Transverse colon (tissue), 4 donors: ENCODE measurements at places on chromosomes 1 and 21.

GRCh38 chr21:31233711-31234110 lies 110.3 kb downstream of the TIAM1 start:
- DNase-seq, result no peak

- peak; percentile 86 for DNase-seq
These were observed 32.3 kb downstream of the SLC9A1 start for GRCh38 chr1:27122652-27123051.

DNA sequence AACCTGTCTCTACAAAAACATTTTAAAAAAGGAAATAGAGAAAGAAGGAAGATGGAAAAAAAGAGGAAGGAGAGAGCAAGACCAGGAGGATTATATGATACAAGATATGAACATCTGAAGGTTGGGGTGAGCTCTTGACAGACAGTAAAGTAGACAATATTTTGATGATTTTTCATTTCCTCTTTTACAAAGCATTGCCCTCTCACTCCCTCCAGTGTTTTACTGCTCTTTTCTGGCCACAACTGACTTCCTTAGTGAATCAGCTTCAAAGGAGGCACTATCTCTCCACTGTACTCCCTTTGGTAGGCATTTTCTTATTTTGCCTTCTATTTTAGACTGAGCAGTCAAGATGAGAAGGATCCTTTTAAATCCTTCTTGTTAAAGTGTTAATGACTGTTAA lies 296.7 kb downstream of the KCTD3 start:
- DNase-seq, result no peak

- DNase-seq, result no peak
These were observed 53.5 kb downstream of the RRAGC start for GRCh38 chr1:38806090-38806489.

- no peak for DNase-seq
These were observed 108.7 kb downstream of the RGL1 start for GRCh38 chr1:183913567-183913993.

GRCh38 chr1:20137055-20137454 lies 2.1 kb upstream of the PLA2G2F start:
- no peak for DNase-seq

GRCh38 chr1:156050376-156050775 lies 3.2 kb downstream of the UBQLN4 start:
- DNase-seq, result no peak

- no peak for DNase-seq
These were observed 19.7 kb upstream of the KCNC4 start for GRCh38 chr1:110190282-110190929.

DNA sequence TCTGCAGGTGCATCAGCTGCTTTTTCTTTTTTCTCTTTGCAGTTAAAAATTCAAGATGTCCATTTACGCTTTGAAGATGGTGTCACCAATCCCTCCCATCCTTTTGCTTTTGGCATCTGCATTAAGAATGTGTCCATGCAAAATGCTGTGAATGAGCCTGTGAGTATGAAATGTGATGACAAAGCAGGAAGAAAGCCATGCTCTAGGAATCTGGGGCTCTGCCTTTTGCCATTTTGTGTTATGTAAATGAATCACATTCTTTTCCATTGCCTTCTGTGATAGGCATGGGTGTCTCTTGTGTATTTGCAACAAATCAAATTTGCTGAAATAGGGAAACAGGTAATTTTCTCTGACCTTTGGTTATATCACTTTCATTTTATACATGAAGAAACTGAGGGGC lies 19.4 kb downstream of the VPS13D start:
- DNase-seq, result no peak

GRCh38 chr21:37932936-37933335 lies 16.7 kb upstream of the KCNJ6 start:
- DNase-seq, result no peak

GRCh38 chr1:37471345-37472231 lies 2.8 kb upstream of the ZC3H12A start:
- peak; percentile 84 for DNase-seq

GRCh38 chr21:43593078-43593477 lies 66.2 kb downstream of the HSF2BP start:
- no peak for DNase-seq

- no peak for DNase-seq
These were observed 128.2 kb downstream of the NFIA start for GRCh38 chr1:61210435-61211154.

DNA sequence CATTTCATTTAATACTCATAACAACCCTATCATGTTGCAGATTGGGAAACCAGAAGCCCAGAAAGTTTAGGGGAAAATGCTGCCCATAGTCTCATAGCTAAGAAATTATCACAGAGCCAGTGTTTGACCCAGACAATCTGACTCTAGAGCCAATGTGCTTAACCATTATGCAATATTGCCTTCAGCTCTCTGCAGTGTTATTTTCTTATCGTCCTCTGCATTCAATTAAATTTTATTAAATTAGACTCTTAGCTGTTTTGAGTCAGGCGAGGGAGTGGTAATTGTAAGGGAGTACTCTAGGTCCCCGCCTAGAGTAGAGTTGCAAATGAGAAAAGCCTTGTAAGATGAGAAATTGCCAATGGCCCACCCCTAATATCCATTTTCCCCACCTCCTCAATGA lies 191.1 kb downstream of the TTLL7 start:
- DNase-seq, result no peak

GRCh38 chr1:205325334-205325884 lies 3.9 kb upstream of the NUAK2 start:
- DNase-seq, result peak; percentile 75

GRCh38 chr1:189821833-189822232 lies 655.8 kb downstream of the BRINP3 start:
- DNase-seq, result no peak

DNA sequence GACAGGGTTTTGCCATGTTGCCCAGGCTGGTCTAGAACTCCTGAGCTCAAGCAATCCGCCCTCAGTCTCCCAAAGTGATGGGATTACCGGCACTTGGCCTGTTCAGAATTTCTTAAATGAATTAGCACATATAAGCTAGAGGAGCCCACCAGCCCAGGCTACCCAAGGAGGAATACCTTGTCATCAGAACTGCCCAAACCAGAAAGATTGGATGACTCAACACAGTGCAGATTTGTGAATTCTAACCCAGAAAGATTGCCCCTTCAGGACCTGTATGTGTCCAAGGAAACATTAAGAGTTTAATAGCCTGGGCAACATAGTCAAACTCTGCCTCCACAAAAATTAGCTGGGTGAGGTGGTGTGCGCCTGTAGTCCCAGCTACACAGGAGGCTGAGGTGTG lies 14.0 kb upstream of the LIN9 start:
- no peak for DNase-seq

DNA sequence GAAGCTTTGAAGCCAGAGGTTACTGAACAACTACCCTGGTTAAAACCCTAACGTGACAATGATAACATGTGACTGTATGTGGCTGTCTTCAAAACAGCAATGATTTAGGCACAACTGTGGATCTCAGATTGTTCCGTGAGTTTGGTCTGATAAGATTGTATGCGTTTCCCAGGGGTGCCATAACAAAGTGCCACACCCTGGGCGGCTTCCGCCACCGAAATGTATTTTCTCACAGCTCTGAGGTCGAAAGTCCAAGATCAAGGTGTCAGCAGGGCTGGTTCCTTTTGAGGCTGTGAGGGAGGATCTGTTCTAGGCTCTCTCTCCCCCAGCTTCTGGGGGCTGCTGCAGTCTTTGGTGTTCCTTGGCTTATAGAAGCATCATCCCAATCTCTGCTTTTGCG lies 29.5 kb upstream of the ERG start:
- DNase-seq, result peak; percentile 81

DNA sequence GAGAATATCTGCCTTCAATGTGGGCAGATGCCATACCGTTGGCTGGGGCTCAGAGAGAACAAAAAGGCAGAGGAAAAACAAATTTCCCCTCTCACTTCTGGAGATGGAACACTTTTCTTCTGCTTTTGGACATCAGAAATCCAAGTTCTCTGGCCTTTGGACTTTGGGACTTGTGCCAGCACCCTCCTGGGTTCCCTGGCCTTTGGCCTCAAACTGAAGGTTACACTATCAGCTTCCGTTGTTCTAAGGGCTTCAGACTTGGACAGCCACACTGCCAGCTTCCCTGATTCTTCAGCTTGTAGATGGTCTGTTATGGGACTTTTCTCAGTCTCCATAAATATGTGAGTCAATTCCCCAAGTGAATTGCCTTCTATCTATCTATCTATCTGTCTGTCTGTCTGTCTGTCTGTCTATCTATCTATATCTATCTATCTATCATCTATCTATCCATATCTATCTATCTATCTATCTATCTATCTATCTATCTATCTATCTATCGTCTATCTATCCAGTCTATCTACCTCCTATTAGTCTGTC lies 778.1 kb upstream of the TMPRSS15 start:
- no peak for DNase-seq

- DNase-seq, result no peak
These were observed 23.6 kb upstream of the NEK2 start for GRCh38 chr1:211699059-211699458.

- no peak for DNase-seq
These were observed 49.7 kb downstream of the ODF2L start for GRCh38 chr1:86346388-86346787.

DNA sequence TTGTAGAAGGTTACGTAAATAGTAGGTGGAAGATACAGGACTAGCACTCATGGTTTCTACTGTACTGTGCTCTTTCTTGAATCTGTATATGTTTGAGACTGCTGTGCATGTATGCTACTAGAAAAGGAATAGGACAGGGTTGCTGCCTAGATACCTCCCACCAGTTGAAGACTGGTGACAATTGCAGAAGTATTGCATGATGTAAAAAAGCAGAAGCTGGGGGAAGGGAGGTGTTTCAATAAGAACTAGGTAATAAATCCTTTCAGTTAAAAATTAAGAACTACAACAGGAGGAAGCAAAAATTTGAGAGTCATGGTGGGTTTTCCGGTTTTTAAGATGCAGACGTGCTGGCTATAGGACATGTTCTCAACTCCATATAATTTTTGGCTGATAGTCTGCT lies 88.1 kb downstream of the CCDC30 start:
- no peak for DNase-seq

- DNase-seq, result no peak
These were observed 61.0 kb downstream of the LAMC2 start for GRCh38 chr1:183247066-183247465.

- no peak for DNase-seq
These were observed 106.4 kb downstream of the IFI44 start for GRCh38 chr1:78755986-78756385.

DNA sequence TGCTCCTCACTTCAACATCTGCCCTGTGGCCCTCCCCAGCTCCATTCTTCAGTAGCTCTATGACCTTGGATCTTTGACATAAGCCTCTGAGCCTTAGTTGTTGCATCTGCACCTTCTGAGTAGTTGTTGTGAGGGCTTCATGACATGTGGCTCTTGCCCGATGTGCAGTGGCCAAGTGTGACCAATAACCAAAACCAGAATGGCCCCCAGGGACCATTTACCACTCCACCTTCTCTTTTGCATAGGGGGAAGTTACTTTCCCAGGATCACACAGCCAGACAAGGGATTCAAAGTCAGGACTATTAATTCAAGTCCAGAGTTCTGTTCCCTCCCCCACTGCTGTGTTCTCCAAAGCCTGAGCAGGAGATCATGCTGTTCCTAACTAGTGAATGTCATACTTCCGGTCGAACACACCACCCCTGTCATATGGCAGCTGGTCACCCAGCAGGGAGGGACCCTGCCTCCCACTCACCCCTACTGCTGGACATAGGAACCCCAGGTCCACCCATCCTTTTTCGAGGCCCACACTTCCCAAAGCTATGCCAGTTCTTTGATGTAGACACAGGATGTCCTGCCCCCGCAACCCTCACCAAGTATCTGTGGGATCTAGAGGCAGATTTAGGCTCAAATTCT lies 4.0 kb downstream of the FGR start:
- DNase-seq, result no peak

DNA sequence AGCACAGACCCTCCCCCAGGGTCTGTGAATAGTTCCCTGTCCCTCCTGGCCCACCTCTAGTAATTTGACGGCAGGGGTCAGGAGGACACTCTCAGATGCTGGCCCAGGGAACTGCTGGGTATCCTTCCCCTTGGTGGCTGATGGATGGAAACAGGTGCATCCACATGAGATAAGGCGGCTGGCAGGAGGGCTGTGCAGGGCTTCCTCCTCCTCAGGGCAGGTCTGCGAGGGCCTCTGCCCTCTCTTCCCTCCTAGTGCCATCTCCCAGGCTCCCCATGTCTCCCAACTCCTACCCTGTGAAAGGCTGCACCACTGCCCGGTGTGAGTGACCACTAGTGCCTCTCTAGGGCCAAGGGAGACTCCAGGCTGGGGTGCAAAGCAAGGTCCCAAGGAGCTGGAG lies 123.9 kb downstream of the GLIS1 start:
- DNase-seq, result no peak

- DNase-seq, result no peak
These were observed 165.5 kb downstream of the SNX7 start for GRCh38 chr1:98827041-98827440.

DNA sequence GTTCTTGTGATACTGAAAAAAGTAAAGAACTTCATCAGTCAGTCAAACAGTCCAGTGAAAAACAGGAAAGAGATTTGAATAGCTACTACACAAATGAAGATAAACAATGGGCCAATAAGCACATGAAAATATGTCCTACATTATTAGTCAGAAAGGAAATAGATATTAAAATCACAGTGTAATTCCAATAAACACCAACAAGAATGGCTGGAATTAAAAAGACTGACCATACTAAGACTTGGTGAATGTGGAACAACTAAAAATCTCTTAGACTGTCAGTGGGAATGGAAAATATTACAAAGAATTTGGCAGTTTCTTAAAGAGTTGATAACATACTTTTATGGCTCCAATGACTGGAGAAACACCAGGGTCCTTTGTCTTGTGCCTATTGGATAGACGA lies 241.8 kb upstream of the USP24 start:
- DNase-seq, result no peak

- DNase-seq, result no peak
These were observed 62.1 kb downstream of the CLIC6 start for GRCh38 chr21:34730756-34731445.

DNA sequence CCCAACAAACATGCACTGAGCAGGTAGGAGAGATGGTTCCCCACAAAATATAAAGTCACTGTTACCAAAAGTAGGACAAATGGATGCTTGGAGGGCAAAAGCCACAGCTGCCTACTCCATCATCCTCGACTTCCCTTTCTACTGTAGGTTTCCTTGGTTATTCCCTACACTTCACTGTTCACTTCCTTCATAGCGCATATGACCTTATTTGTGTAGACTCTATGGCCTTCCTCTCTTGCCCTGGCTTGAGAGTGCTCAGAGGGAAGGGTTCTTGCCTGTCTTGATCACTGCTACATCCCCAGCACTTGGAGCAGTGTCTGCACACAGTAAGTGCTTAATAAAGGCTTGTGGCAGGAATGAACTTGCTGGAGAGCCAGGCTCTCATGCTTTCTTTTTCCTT lies 14.6 kb upstream of the TRNP1 start:
- DNase-seq, result no peak

DNA sequence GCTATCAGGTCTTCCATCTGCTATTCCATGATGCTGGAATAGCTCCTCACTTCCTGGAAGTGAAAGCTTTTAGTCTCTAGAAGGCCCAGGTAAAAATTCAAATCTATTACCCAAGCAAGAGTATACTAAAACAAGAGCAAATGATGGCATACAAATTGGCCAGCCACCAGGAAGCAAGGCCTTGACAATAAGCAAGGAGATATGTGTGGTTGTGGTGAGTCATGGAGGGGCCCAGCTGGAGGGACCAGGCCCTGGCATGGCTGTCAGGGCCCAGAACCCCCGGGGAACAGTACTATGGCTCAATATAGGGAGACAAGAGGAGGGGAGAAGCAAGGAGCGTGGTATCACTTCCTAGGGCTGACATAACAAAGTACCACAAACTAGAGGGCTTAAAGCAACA lies 358.7 kb downstream of the RRAGC start:
- no peak for DNase-seq
